Activated CD8-positive, alpha-beta memory T cell treated with anti-CD3 and anti-CD28 coated beads for 4 hours (primary cell): ENCODE measurements at places on chromosomes 1 and 21.

DNA sequence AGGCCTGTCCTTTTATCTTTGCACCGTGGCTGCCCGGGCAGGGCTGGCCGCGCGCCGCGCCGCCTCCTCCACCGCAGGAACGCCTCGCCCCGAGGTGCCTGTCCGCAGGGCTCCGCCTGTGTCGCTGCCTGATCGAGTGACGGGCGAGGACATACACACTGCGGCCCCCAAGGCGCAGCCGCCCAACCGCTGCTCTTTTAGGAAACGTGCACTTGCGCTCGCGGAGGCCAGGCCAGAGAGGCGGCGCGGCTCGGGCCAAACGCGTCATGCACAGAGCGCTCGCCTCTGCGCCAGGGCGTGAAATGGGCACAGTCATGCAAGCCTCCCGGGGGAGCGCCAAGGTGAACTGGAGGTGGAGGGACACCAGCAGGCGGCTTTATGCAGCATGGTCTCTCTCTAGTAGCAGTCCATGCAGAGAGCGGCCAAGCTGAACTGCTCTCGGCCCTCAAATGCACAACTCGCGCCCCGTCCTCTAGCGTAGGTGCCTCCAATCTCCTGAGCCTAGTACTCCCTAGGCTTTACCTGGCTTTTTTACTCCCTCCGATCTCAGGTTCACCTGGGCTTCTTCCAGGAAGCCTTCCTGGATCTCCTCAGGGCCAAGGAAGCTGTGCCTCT, 12.9 kb downstream of the TRABD2B start:
- no peak for DNase-seq

DNA sequence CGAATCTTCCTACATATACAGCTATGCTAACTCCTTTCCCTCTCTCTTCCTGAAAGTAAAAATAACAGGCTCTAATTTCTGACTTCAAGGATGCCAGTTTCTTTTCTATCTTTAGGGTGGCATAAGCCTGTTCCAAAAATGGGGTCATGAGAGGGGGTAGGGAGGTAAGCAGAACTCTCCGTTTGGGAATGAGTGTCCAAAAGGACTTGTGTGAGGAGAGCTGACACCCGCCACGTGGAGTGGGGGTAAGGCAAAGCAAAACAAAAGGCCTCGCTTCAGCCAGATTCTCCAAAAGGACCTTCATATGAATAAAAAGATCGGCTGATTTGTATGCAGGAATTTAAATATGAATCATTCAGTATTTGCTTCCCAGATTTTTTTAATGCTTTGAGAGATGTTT, 28.6 kb downstream of the PLPPR4 start:
- no peak for DNase-seq

DNA sequence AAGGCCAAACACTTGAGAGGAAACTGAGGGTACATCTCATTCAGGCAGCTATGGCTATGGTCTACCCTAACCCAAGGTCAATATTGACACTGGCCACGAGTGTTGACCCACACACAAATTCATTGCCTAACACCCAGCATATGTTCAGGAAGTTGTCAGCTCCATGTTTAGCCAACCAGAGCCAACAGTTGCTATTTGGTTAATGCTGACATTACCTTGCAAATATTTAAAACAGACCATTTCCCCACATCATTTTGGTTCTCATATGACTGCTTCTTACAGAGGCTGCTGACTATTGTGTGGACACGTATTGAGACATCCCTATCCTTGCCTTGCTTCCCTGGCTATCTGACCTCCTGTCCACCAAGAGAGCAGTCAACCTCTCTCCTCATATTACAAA, 97.3 kb downstream of the LMX1A start:
- no peak for DNase-seq

DNA sequence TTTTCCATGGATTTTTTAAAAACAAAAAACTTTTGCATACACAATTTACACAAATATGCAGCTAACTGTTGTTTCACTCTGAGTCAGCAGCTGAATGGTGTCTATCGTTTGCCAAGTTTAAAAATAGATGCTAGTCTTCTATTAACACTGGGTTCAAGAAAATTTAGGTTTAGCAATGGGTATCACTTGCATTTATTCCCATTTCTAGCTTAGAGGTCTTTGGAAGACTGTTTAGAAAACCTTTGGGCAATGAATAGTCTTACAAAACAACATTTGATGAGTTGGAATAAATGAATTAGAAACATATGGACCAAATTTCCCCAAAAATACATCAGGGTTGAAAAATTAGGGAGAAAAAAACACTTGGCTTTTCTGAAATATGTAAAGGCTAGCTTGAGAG, 165.8 kb downstream of the LYPLAL1 start:
- DNase-seq: no peak

DNA sequence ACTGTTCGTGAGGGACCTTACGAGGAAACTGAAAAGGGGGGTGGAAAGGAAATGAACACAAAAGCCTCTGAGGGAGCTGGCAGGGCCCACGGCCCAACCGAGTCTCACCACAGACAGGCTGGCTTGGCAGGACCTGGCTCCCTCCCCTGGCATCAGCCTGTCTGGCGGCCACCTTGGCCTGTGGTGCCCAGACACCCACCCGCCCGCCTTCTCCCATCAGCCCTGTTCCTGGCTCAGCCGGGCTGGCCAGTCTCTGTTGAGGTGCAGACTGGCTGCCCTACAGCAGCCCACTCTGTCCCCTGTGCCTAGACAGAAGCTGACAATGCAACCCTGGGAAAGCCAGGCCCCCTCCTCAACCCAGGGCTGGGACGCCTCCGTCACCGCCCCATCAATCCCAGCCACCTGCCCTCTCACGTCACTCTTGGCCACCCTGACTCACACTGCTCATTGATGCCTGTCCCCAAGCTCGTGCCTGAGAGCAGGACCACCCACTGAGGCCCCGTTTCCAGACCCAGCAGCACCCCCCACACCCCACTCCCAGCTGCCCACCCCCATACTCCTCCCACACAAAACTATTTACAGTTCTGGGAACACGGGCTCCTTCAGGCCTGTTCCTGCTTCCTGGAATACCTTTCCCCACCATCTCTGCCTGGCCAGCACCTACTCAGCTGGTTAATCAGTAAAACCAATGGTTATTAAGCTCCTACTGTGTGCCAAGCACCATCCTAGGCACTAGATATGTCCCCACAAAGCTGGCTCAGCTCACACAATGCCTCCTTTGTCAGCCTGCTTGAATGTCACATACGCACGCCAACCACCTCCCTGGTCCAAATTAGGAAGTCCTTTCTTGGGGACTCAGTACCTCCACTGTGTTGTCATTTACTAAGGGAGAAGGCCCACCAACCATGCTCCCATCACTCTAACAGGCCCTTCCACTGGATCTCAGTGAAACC, 22.7 kb downstream of the SDC3 start:
- no peak for DNase-seq

DNA sequence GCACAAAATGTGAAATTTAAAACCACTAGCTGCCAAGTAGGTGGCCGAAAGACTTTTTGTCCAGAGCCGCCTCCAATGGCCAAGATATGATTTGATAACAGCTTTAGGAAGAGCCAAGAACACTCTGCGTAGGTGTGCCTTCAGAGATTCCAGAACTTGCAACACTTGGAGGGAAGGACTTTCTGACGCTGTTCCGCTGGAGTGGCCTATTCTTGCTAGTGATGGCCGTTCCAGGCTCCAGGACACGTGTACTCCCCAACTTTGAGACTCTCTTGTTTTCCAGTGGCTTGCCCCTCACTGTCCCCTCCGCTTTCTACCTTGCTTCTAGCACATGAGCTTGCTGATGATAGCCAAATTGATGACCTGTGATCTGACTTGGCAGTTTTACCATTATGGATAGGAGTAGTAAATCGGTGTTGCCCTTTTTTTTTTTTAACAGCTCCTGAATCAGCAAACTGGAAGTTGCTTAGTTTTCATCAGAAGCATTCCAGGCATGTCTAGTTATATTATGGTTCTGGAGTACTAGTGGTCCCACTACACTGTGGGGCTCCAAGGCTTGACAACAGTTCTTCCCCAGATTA, 1.0 kb downstream of the PRDX6 start:
- no peak for DNase-seq

- DNase-seq: no peak
Measured at GRCh38 chr1:28296401-28297261, 32.2 kb upstream of the MED18 start.

DNA sequence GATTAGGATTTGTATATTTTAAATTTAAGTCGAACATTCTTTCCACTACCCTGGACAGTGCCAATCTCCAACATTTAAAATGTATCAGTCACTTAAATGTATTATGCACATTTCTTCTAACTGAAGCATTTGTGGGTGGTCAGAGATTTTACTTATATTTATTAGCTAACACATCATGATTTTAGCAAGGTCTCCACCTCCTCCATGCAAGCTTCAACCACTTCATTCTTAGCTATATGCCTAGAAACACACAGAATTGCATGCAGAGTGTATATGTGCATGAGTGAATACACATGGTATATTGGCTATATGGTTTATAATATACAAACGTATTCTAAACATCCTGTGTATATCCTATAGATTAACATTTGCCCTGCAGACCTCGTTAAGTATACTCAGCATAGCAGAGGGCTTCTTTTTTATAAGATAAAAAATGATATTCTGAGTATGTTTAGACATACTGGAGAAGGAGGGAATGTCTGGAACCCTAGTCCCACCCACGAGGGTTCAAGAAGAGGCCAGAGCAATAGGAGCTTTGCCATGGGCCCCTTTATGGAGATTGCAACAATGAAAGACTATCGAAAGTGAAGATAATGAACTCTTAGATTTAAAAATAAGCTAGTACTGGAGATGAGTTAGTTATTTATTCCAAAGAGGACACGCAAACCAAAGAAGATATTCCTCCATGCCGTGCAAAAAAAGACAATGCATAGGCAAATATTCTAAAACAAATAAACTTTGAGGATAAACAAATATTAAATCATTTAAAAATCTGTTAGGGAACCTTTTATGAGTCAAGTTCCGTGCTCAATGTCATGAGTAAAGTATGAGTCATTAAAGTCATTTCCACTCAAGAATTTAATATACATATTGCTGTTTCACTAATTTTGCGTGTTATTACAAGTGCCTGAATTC, 480.4 kb downstream of the SIPA1L2 start:
- DNase-seq: no peak

GRCh38 chr1:27941671-27942540, 7.1 kb downstream of the SMPDL3B start:
- no peak for DNase-seq

DNA sequence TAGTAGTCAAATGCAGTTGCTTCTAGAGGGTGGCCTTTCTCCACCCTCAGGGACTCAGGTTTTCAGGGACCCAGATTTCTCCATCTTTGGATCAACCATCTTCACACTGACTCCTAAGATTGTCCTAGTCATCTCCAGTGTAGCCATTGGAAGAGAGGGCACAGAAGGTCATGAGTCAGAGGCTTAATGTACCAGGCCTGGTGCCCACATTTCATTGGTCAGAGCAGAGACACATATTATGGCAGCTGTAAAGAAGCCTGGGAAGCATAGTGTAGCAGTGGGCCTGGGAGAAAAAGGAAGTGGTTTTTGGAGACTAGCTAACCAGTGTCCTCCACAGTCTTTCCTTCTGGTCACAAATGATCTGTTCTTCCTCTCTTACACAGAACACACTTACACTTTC, 122.5 kb downstream of the GIPC2 start:
- DNase-seq: no peak

- DNase-seq: no peak
Measured at GRCh38 chr1:152111515-152111968, 3.7 kb downstream of the TCHH start.

- DNase-seq: no peak
Measured at GRCh38 chr21:44816761-44817505, 929 bp downstream of the SUMO3 start.

DNA sequence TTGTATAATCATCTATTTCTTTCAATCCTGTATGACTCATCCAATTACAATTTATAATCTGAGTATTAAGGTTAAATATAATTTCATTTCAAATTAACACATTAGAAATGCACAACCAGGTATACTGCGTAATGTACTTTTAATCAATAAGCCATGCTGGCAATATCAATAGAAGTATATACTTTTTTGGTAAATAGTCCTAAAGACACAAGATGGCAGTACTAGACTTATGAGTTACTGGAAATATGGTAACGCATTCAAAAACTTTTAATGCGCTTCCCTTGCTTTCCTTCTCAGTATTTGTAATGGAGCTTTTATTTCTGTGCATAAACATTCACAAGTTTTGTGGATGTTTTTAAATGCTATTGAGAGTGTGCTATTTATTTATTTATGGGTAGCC, 1162.0 kb upstream of the TMPRSS15 start:
- DNase-seq: no peak

DNA sequence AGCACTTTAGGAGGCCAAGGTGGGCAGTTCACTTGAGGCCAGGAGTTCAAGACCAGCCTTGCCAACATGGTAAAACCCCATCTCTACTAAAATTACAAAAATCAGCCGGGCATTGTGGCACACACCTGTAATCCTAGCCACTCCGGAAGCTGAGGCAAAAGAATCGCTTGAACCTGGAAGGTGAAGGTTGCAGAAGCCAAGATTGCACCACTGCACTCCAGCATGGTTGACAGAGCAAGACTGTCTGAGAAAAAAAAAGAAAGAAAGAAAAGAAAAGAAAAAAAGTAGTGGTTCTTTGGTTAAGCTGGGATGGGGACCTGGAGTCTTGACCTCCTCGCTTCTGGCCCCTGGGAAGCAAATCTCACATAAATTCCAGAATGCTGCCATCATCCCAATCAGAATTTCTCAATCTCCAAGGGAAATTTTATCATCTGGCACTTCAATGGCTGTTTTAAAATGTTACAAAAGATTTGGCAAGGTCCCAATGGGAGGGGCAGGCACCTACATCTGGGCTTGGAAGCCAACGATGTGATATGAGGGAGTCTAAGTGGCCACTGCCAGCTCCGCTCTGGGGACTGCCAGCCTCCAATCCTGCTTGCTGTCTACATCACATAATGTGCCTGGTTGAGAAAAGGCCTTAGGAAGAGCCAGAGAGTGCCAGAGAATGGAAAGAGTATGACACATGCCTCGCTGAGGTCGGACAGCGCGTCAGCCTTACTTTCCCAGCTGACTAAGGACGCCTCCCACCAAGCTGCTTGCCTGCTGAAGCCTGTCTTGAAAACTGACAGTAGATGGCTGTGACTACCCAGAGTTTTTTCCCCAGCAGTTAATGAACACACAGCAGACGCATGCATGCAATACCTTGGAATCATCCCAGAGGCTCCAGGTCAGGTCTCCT, 42.1 kb upstream of the SRP9 start:
- no peak for DNase-seq

GRCh38 chr1:161678500-161678899, 15.6 kb downstream of the FCGR2B start:
- DNase-seq: no peak

DNA sequence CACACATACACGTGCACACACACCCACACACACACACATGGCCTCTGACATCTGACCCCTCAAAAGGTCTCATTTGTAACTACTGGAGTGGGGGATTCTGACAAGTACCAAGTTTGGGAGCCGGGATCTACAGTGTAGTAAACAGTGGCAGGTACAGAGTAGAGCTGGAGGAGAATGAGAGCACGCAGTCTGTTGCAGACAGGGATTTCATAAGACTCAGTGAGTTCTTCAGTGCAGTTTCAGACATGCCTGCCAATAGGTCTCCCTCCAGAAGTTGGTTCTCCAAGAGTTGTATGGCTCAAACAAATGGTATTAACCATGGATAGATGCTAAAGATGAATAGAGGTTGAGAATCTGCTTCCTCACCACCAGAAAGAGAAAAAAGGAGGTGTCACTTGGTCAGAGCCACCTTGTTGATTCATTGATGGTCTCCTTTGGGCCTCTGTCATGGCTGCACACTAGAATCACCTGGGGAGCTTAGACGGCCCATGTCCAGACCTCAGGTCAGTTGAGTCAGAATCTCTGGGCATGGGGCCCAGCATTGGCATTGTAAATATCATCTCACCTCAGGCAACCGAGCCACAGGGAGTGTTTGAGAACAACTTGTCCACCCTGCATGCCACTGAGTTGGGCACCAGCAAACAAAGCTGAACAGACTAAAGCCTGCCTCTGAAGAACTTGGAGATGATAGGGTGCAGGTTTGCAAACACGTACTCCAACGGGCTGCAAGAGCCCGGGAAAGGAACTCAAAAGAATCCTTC, 122.1 kb downstream of the EDEM3 start:
- no peak for DNase-seq
